ENCODE measurements at places on chromosomes 12 and 14.

GRCh38 chr12:57461276-57461916, 1.8 kb downstream of the GLI1 start:
- no peak for DNase-seq

DNA sequence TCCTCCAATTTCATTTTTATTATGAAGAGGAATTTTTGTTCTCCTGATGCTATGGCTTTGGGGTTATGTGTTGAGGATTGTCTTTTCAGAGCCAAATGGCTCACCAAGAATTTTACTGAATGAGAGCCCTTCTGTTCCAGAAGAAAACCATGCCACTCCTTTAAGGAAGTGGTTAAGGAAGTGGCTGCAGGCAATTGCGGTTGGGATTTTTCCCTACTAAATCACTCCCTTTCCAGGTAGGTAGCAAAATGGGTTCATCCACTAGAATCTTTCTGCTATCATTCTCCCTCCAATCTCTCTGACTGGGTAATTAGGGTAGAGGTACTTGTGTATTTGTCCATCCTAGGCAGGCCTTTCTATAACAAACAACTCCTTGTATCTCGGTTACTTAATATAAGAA, 163.1 kb downstream of the TTC8 start:
- DNase-seq = no peak

DNA sequence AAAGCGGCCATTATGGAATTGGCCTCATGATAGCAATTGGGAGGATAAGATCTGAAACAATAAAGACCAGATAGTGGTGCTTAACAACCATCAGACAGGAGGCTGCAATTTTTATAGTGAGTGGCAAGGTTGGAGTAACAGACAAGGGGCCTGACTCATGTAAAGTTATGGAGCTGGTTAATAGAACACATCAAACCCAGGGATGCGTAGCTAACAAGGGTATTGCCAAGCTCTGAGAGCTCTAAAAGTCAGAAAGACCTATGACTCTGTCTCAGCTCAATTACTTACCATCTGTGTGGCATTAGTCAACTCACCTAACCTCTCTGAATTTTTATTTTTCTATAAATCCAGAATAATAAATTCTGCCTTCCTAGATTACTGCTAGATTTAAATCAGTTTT, 1731.5 kb upstream of the FLRT2 start:
- no peak for DNase-seq

DNA sequence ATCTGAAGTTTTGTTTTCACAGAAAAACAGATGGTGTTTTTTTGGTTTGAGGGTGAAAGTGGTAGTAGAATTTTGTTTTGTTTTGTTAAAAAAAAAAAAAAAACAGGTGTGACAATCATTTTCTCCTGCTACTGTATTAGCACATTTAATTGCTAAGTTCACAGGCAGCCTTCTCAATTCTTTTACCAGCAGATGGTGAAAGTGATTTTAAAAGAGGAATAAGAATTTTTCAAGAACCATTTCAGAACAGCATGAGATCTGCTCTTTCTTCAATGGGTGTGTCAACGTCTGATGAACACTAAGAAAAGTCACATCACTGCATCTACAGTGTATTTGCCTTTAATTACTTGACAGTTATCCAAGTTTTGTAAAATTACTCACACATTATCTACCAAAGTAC, 303.7 kb upstream of the USP15 start:
- no peak for DNase-seq

DNA sequence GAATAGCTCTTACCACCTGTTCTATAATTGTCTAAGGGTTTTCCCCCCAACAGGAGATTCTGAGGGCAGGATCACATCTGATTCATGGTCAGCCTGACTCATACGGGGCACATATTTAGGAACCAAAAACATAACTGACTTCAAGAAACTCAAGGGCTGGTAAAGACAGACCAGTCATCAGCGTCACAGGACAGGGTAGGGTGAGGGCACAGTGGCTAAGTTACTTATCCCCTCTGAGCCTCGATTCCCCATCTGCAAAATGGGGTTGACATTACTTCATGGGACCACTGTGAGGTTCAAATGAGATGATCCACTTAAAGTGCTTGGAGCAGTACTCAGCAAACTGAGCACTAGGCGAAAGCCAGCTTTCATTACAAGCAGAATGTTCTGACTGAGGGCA, 606 bp downstream of the CINP start:
- DNase-seq = no peak

DNA sequence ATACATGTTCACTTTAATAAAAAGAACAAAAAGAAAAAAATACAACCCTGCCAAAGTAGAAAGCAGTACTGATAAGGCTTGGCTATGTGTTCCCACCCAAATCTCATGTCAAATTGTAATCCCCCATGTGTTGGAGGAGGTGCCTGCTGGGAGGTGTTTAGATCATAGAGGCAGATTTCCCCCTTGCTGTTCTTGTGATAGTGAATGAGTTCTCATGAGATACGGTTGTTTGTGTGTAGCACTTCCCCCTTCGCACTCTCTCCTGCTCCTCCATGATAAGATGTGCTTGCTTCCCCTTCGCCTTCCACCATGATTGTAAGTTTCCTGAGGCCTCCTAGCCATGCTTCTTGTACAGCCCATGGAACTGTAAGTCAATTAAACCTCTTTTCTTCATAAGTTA, 59.9 kb downstream of the USP15 start:
- DNase-seq = no peak

DNA sequence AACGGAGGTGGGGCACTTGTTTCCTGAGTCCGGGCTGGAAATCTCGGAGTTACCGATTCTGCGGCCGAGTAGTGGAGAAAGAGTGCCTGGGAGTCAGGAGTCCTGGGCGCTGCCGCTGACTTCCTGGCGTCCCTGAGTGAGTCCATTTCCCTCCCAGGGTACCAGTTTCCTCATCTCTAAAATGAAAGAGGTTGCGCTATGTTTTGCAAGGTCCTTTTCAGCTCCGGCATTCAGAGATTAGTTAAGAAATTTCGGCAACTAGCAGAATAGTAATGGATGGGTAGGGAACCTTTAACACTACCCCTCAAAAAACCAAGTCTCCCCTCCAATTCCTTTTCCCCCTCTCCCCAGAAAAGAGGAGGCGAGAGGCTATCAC, 724 bp downstream of the BLOC1S1 start:
- DNase-seq = no peak

GRCh38 chr12:42756841-42757623, 167.5 kb upstream of the PRICKLE1 start:
- no peak for DNase-seq

GRCh38 chr12:110556705-110557104, 26.4 kb downstream of the PPTC7 start:
- DNase-seq = no peak

- no peak for DNase-seq
Observed at GRCh38 chr12:906062-906585, 43.4 kb downstream of the RAD52 start.
